ENCODE measurements at places on chromosomes 16 and 17. TPM values are rescaled to one million over a fixed set of nuclear protein-coding genes. Genes with fewer than 3 reads are reported as not detected.

DNA sequence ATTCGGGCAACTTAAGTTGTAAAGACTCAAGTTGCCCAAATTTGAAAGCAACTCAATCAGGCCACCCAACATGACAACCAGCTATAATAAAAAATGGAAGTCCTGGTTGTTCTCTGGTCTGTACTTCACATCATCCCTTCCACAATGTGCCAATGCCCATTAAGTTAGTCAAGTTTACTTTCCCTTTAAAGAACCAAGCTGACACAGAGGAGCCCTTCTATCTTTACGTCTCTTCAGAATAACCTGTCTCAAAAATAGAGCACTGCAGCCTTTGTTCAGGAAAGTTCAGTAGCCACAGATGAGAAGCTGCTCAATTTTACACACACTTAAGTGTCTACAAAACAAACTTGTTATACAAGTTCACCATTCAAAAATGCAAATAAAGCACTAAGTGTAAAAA is 75.1 kb upstream of the C17orf78 start:
- DNase-seq: peak; percentile 51

GRCh38 chr16:71883168-71883848 is 674 bp downstream of the ZNF821 start:
- peak; percentile 75 for DNase-seq

GRCh38 chr16:62642677-62643076 is 606.4 kb upstream of the CDH8 start:
- DNase-seq: no peak

DNA sequence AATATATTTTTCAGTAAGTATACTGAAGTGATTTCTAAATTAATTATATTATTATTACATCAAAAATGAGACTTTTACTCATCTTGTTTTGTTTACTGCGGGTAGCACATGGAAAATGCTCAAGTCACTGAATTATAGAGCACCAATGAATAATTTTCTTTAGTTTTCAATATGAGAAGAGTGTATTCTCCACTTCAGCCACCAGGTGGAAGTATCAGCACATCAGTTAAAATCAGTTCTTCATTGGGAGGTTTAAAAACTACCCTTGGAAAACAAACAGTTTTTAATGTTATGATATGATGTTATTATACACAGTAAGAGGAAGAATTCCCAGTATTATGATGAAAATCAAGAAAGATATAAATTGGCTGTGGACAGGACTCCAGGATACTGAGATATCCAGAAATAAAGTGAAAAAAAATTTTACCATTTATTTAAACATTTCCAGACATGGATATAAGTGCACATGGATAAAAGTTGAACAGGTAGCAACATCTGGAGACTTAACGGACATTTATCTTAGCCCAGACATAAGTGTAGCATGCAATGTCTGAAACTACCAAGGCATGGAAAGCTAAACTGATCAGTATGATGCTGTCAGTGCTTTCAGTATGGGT is 467.3 kb downstream of the KCNJ2 start:
- DNase-seq: peak; percentile 48

- DNase-seq: no peak
Measured at GRCh38 chr16:46858151-46858550, 26.0 kb upstream of the GPT2 start.

GRCh38 chr16:16164243-16164642 is 59.1 kb downstream of the ABCC6 start:
- no peak for DNase-seq

DNA sequence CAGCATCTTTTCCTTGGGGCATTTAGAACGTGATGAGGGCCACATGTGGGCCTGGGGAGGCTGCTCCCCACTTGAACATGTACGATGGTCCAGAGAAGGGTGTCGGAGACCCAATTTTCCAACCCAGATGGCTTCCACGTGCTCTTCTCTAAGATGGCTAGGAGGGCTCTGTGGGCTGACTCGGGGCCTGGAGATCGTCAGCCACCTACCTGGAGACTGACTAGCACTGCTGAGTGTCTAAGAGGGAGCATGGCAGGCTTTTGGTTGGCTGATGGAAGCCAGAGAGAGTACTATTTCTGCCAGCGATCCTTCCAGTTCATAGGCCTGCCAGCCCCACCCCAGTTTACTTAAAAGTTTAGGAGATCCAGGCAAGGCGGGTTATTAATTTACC is 60.2 kb upstream of the CLEC18A start:
- no peak for DNase-seq

DNA sequence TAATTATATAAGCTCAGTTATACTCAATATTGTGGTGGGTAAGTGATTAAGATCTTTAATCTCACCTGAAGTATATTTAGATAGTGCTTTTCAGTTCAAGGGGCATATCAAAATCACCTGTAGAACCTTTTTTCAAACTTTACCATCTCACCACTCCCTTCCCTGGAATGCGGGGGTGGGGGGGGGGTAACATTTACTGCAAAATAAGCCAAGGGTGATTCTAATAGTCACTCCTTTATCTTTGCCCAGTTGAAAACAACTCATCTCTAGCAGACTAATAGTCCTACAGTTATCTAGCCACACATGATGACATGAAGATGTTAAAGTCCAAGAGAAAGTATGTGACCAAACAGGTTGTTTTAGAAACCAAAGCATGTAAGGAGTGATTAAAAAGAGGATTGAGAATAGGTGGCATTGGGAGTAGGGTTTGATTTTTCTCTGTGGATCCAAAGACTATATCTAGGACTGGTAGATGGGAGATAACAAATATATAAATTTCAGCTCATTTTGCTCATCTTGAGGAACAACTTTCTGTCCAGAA is 21.5 kb downstream of the LPCAT2 start:
- no peak for DNase-seq

- no peak for DNase-seq
Measured at GRCh38 chr17:50212121-50212843, 10.9 kb upstream of the COL1A1 start.

DNA sequence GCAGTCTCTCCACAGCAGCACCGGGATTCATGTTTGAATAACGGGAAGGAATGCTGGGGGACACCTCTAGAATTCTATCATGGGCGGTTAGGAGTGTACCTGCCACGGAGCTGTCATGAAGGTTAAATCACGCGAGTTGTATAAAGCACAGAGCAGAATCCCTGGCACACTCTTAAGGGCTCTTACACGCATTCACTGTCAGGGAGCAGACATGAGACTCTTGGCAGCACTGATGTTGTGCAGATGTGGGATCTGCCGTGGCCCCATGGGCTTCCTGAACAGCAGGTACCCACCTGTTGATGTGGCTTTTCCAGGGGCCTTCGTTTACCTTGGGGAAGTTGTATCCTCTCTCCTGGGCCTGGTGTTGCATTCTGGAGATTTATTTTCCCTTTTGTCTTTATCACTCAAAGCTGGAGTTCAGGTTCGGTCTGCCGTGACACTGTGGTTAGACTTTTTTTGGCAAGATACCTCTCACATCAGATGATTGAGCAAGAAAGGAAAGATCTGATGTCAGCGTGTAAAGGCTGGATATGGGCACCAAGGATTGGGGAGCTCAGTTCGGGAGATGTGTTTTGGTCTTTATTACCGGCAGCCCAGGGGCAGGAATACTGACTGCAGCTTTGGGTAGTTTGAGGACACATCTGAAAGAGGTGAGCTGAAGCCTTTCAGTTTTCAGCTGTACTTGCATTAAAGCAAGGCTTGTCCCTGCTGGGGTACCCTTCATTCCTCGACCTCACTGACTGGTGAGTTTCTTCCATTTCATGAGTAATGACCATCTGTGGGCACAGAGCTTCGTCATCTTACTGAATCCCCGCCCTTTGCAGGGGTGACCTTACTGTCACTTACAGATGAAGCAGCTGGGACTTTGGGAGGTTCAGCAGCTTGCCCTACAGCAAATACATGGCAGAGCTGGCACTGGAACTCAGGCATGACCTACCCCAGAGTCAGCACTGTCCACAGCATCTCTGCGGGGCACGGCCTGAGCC is 19.3 kb downstream of the KNOP1 start:
- DNase-seq: no peak

- DNase-seq: peak; percentile 51
Measured at GRCh38 chr17:38451840-38452529, 23.7 kb downstream of the ARHGAP23 start.

DNA sequence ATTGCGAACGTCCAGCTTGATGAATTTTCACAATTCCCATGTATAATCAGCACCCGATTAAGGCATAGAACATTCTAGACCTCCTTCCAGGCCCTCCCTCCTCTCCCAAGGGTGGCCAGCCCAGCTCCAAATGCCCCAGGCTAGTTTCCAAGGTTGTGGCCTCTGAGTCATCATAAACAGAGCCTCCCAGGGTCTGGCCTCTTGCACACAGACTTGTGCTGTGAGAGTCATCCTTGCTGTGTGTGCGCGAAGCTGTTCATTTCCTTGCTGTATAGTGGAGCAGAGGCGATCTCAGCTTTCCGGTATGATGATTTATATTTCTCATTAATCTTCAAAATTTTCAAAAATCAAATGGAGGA is 20.5 kb upstream of the JPH3 start:
- DNase-seq: peak; percentile 82

DNA sequence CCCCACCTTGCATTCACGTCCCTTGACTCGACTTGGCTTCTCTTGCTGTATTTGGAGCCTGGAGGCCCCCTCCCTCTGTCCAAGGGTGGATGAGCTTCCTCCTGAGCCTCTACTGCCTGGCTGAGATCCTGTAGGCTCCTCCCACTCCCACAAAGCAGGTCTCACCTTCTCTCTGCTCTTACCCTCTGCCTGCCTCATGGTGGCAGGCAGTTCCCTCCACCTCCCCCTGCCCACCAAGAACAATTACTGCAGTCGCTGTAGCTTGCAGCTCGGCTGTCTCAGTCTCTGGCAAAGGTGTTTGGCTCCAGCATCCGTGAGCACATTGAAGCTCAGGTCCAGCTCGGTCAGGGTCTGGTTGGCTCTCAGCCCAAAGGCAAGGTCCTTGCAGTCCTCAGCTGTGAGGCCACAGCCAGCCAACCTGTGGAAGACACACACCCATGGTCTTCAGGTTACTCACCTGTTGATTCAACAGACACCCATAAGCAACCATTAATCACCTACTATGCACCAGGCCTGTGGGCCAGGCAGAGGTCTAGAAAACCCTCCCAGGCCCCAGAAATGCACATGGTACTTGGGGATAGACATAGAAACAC is 42.6 kb downstream of the NLRP1 start:
- no peak for DNase-seq

- no peak for DNase-seq
Measured at GRCh38 chr16:50499254-50499653, 48.9 kb upstream of the NKD1 start.

- DNase-seq: peak; percentile 43
Measured at GRCh38 chr16:74570412-74571301, 36.3 kb downstream of the GLG1 start.

- no peak for DNase-seq
Measured at GRCh38 chr17:48294806-48295361, 135.1 kb downstream of the SKAP1 start.

- no peak for DNase-seq
Measured at GRCh38 chr17:35708149-35708548, 23.3 kb upstream of the RASL10B start.

GRCh38 chr17:58529275-58529674 is 14.8 kb upstream of the MTMR4 start:
- peak; percentile 55 for DNase-seq

- no peak for DNase-seq
Measured at GRCh38 chr17:66560691-66561090, 258.3 kb downstream of the PRKCA start.

GRCh38 chr17:60720763-60721531 is 43.3 kb downstream of the BCAS3 start:
- DNase-seq: peak; percentile 60

DNA sequence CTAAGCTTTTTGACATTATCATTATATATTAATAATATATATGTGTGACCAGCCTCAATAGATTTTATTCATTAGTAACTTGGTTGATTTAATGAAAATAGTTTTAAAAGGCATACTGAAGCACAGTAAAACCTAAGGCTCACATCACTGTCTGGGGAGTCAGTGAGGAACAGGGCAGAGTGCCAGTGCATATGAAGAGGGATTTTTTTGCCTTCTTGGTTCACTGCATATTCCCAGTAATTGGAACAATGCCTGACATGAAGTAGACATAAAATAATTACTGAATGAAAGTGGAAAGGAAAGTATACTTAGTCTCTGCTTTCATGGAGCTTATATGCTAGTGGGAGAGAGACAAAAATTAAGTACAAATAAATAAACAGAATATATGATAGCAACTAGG is 81.1 kb downstream of the FTO start:
- no peak for DNase-seq

DNA sequence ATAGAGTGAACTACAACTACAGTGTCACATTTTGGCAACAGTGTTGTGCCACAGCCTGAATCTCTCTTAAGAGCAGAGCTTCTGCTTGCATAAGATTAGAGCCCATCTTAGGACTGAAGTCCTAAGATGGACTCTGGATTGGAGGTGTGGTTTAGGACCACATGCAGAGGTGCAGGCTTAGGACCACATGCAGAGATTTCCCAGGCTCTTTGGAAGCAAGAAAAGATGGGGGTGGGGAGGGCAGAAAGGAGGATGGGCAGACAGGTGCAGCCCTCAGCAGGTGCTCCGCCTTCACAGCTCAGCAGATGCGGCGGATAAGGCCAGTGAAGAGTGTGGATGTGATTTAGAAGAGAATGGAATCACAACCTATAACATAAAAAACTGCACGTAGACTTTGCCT is 128.7 kb downstream of the TANGO6 start:
- peak; percentile 68 for DNase-seq

- DNase-seq: no peak
Measured at GRCh38 chr17:69098625-69099024, 37.9 kb upstream of the ABCA9 start.

- DNase-seq: no peak
Measured at GRCh38 chr16:81517629-81518438, 73.2 kb downstream of the CMIP start.

- peak; percentile 94 for DNase-seq
Measured at GRCh38 chr16:78516006-78516736, 416.7 kb downstream of the WWOX start.

- no peak for DNase-seq
Measured at GRCh38 chr17:75542728-75543336, 17.3 kb downstream of the LLGL2 start.

The NATD1 gene
- total RNA-seq: 3.4 TPM

The ACSM3 gene
- total RNA-seq: not detected

The CHP2 gene
- total RNA-seq: not detected

The PLEKHH3 gene
- 51.0 TPM for total RNA-seq

The OR3A3 gene
- total RNA-seq: not detected

The RAMP2 gene
- 1.5 TPM for total RNA-seq

The SGCA gene
- 19.0 TPM for total RNA-seq

The RCVRN gene
- total RNA-seq: not detected

The MPP3 gene
- 2.2 TPM for total RNA-seq

The STX4 gene
- 54.0 TPM for total RNA-seq

All from G401 (cell line).